Activated CD8-positive, alpha-beta memory T cell treated with anti-CD3 and anti-CD28 coated beads for 4 hours (primary cell): ENCODE measurements at places on chromosomes 3 and 15.

DNA sequence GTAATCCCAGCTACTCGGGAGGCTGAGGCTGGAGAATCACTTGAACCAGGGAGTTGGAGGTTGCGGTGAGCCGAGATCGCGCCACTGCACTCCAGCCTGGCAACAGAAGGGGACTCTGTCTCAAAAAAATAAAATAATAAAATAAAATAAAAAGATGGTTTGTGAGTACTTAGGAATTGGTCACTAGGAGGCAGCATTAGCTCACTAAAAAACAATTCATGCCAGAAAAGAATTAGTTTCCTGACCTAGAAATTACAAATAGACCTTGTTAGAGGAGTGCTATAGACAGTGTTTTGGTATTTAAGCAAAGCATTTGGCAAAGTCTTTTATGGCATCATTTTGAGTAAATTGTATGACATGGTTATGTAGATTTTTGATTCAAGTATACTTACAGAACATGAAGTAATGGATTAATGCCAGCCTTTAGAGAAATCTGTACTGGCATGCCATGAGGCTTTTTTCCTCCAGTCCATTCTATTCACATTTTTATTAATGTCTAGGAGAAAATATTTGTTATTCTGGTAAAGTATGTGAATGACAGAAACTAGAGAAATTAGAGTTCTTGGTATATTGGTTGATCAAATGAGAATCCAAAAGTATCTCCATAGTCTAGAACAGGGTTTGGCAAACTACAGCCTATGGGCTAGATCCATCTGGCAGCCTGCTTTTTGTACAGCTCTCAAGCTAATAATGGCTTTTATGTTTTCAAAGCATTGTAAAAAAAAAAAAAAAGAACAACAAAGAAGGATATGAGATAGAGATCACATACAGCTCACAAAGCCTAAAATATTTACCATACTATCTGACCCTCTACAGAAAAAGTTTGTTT lies 81.6 kb downstream of the LRRC49 start:
- DNase-seq: no peak

GRCh38 chr3:21564531-21564930 lies 186.5 kb downstream of the ZNF385D start:
- no peak for DNase-seq

DNA sequence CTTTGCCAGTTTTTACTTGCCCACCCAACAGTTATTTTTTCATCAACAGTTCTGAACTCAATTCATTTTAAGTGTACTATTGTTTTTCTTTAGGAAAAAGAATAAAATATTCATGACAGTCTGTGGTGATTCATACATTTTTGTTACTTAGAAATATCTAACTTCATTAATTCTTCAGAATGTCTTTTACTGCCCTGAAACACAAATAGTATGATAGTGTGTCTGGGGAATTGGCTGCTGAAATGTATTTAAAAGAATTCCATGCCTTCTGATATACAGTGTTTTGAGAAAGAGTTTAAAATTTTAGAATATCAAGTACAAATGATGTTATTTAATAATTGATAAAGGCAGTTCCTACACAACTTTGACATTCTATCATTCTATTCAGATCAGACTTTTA lies 854.1 kb downstream of the NAALADL2 start:
- no peak for DNase-seq

GRCh38 chr3:154786724-154787123 lies 293.4 kb upstream of the MME start:
- DNase-seq: no peak

GRCh38 chr3:30102356-30102755 lies 504.0 kb upstream of the TGFBR2 start:
- no peak for DNase-seq

GRCh38 chr3:58341376-58341775 lies 8.7 kb downstream of the PXK start:
- DNase-seq: no peak

GRCh38 chr3:57309769-57310360 lies 17.4 kb upstream of the ASB14 start:
- DNase-seq: no peak

DNA sequence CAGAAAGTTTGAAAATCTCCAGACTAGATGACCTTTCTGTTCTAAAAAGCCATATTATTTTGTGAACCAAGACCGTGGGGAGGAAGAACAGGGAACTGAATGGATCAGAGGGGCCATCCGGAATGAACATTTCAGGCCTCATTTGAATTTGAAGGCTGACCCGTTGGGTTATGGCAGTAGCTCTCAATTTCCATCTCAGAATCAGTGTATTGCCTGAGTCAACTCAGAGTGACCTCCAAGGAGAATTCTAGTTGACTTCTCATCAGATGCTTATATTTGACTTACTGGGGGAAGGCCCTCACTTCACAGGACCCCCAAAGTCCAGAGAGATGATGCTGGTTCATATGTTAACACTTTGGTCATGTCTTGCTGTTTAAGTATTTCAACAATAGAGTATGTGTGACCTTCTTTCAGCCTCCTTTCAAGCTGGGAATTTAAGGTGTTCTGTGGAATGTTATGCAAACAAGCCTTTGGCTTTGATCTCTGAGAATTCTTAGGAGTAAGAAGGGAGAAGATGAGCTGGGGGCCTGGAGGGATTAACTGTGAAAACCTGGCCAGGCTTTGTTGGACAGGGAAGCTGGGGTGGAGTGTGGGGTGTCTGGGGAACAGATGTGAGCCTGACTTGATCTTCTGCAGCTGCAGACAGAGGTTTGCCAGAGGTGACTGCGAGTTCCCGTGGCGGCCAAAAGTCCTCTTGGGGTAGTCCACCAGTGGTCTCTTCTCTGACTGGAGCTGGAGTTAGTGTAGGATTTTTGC lies 111.2 kb upstream of the RGMA start:
- no peak for DNase-seq

- no peak for DNase-seq
These were observed 207.9 kb upstream of the GADL1 start for GRCh38 chr3:31102196-31102879.

DNA sequence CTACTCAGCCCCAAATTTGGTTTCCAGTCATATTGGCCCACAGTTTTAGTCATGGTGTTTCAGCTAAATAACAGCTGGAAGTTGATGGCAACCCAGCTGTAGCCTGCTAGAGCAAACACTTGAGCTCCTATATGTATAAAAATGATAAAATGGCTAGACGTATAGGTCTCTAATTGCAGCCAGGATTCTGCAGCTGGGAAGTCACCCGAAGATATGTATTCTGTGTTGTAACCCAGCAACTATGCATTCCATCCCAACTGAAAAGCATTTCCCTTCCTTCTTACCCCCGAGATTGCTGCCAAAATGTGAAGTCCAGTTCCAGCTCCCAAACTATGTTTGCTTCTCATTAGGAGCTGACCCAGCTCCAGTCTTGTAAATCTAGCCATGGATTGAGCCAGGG lies 408.4 kb downstream of the AGBL1 start:
- DNase-seq: no peak

DNA sequence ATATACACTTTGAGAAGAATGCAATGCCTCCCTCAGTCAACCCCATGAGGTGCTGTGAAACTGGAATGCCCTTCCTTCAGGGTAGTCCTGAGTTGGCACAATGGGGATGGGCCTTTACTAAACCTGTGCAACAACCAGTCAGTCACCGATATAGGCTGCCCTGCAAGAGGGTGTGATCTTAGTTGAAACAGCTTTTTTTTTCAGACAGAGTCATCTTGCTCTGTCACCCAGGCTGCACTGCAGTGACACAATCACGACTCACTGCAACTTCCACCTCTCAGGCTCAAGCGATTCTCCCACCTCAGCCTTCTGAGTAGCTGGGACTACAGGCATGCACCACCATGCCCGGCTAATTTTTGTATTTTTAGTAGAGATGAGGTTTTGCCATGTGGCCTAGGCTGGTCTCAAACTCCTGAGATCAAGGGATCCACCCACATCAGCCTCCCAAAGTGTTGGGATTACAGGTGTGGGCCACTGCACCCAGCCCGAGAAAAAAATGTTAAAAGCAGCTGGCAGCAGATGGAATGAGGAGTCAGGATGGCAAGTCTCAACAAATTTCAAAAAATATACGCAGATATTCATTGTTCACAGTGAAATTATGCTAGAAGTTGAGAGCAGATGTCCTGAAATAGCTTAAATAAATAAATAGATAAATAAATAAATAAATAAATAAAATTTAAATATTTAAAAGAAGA lies 31.8 kb downstream of the MYO5A start:
- DNase-seq: no peak

DNA sequence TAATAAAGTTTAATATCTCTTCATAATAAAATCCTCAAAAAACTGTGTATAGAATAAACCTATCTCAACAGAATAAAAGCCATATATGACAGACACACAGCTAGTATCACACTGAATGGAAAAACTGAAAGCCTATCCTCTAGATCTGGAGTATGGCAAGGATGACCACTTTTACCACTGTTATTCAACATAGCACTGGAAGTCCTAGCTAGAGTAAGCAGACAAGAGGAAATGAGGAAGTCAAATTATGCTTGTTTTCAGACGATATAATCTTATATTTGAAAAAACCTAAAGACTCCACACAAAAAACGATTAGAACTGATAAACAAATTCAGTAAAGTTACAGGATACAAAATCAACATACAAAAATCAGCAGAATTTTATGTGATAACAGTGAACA lies 57.4 kb upstream of the DIPK2A start:
- no peak for DNase-seq

- DNase-seq: no peak
These were observed 475 bp downstream of the EIF4E3 start for GRCh38 chr3:71724584-71725270.

DNA sequence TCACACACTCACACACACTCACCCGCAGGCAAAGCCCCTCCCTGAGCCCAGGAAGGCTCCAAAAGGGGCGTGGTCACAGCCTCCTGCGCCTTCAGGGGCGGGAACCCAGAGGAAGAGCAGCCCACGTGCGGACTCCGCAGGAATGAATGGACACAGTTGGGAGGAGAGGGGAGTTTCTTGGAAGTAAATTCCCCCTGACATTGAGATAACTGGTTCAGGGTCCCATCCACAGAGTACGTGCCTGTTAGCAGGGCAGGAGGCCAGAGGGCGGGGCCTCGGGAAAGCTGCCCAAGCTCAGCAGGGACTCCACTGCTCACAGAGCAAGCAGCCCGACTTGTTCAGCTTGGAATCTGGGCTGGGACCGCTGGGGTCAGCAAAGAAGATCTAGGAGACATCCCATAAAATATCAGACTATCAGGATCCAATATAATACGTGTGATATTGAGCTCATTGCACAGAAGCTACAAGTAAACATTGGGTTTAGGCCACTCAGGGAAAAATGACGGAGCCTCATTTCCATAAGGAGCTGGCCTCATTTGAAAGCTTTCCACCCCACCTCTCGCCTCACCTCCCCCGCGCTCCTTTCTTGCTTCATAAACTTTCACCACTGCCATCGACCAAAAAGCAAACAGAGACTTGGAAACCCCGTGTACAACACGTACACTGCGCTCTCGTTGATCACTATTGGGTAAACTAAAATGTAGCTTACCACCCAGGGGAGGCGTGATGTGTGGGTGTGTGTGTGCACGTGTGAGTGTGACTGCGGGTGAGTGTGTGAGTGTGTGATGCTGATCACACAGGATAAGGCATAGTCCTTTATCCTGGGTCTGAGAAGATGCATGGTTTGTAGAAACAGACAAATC lies 36.0 kb downstream of the TM2D3 start:
- no peak for DNase-seq

- DNase-seq: no peak
These were observed 469.1 kb upstream of the ARHGEF26 start for GRCh38 chr3:153652076-153652475.

DNA sequence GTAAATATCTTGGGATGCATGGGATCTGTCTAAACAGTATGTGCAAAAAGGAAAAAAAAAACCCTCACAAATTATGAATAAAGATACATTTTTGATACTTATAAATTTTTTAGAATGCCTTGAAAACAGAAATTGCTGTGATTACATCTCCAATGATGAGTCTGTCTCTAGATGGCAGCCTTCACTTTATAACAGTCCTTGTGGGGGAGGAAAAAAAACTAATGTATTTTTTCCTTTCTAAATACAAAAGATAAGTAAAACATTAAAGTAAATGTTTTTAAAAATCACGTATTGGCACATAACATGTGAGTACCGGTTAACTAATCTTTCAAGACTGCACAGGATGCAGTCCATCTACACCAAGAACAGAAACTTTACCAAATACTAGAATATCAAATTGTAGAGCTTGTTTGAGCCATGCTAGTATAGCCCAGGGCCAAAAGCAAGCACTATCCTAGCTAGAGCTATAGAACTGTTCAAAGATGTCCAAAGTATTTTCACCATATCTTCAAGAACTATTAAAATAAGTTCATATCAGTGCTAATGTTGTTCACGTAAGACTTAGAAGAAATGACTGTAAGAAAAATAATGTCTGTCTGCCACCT lies 206.4 kb downstream of the STAG1 start:
- DNase-seq: no peak

DNA sequence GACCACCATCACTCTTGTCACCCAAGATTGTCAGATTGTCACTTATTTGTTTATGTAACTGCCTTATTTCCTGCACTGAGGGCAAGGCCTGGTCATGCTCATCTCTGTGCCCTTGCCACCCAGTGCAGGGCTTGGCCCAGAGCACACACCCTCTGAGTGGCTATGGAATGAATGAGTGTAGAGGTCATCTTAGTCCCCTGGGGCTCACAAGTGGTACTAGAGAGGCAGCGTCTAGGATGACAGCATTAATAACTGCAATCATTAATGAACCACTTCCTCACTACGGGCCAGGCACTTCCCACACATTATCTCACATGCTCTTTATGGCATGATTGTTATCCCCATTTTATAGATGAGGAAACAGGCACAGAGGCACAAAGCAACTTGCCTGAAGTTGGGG lies 117.0 kb downstream of the SMAD6 start:
- DNase-seq: no peak

- no peak for DNase-seq
These were observed 30.5 kb downstream of the OXSM start for GRCh38 chr3:25820366-25820765.

DNA sequence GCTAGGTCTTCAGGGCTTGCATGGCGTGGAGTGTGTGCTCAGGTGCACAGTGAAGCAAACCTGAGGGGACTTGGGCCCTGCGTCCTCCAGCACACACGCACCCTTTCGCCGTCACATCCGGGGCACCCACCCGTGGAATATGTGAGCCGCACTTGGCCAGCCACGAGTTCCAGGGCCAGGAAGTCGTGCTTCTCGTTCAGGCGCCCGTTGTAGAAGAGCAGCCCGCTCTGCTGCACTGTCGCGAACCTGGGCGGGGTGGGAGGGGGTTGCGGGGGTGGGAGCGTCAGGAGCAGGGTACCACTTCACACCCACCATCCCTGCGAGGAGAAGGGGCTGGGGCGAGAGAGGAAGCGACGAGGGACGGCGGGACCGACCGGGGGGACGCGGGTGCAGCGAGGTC lies 7.1 kb downstream of the CELSR3 start:
- DNase-seq: peak; percentile 59

DNA sequence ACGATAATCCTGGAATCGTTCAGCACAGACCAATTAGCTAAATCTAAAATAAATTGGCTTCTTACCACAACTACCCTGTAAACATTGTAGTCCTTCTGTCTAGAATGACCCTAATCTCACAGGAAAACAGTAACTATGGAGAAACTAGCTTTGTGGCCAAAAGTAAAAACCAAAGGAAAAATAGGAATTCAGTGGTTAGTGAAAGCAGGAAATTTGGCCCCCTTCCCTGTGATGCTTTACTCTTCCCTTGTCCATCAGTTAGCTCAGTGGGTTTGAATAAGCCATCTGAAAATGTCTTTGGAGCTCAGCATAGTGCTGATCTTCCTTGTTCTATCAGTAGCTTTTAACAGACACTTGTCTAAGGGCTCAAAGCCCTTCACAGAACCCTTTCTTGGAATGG lies 1.6 kb downstream of the NMD3 start:
- no peak for DNase-seq

- no peak for DNase-seq
These were observed 3.9 kb upstream of the ACAN start for GRCh38 chr15:88799341-88799740.
